ENCODE measurements at places on chromosomes 2 and 18.

- DNase-seq = no peak
Observed at GRCh38 chr2:24813691-24814137, 20.5 kb downstream of the CENPO start.

DNA sequence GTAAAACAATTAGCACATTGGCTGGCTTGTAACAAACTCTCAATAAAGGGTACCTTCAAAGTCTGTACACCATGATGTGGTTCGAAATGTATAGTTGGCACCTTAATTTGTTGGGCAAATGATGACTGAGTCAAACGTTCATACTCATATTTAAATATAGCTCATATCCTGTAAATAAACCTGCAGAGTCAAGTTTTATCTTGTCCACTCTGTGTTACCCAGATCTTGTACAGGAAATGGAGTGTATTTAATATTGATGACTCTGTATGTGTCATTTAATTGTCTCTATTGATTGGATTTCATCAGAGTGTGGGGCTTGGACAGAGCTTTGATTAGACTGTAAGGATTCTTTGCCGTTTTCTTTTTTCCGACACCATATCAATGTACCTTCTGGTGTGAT lies 805.6 kb upstream of the ZEB2 start:
- no peak for DNase-seq

DNA sequence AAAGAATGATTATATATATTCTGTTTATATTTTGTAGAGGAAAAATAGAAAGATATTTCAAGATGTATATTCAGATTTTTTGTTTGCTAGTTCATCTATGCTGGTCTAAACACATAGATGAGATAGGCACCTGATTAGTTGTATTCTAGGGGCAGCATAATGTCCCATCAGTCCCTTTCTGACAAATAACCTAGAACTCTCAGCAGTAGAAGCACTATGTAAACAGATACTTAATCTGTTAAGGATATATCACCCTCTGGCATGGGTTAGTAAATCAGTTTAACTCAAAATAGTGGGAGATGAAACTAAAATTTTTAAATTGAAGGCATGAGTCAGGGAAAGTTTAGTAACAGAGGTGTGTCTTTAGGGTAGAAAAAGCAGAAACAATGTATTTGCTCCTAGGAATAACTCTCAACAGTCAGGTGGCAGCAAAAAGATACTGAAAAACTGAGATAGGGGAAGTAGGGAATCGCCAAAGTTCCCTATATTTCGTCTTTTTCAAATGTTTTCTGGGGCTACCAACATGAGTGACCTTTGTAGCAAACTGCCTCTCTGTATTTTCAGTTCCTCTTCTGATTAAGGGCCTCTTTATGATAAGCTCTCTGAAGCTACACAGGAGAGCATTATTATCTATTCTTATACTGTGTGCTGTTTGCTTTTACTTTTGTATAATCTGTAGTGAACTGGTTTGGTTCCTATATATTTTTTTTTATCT lies 5.7 kb downstream of the PPP1R1C start:
- DNase-seq = no peak

DNA sequence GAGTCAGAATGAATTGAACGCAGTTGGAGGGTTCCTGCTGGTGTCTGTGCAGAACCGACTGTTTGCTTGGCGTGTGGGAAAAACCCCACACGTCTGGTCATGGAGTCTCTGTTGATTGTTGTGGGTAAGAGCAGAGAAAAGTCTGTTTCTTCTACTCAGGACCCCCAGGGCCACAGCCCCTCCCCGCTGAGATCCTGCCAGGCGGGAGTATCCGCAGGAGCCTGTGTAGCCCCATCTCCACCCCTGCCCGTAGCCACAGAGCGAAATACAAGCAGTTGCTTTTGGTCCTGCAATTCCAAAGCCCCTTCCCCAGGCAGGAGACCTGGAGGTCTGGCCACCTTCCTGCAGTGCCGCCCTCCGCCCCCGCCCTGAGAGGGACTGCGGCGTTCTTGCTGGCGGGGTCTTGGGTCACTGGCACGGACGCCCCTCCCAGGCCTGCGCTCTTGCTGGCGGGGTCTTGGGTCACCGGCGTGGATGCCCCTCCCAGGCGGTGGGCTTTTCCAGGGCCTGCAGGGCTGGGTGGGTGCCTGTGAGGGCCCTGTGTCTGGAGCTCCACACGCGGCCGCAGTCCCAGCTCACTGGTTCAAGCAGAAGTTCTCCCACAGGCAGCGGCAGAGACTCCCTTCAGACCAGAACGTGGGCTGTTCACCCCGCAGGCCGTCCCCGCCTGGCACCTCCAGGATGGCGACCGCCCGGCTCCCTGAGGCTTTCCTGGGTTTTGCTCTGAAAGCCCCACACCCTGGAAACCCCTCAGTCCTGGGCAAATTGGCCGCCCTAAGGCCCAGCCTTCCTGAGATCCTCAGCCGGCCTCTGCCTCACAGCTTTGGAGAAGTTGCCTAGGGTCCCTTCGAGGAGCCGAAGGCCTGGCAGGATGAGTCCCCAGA lies 76.0 kb upstream of the CTDP1 start:
- no peak for DNase-seq

- no peak for DNase-seq
Observed at GRCh38 chr2:15984368-15985255, 44.3 kb downstream of the MYCN start.

DNA sequence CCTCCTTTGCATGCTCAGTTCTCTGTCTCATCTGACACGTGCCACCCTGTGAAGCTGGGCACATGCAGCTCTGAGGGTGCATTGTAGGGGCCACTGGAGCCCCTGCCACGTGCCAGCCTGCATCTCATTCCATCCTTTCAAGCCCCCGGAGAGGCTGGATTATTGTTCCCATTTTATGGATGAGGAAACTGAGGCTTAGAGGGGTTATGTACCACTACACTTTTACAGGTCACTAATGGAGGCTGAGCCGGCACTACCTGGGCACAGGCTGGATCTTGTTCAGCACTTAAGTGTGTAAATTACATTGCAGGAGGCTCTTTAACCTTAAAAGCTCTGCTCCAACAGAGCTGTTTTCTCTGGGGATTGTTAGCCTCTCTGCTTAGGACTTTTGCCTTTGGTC lies 47.5 kb downstream of the KCNIP3 start:
- DNase-seq = no peak

- no peak for DNase-seq
Observed at GRCh38 chr2:85838641-85839040, 50.1 kb downstream of the ST3GAL5 start.

DNA sequence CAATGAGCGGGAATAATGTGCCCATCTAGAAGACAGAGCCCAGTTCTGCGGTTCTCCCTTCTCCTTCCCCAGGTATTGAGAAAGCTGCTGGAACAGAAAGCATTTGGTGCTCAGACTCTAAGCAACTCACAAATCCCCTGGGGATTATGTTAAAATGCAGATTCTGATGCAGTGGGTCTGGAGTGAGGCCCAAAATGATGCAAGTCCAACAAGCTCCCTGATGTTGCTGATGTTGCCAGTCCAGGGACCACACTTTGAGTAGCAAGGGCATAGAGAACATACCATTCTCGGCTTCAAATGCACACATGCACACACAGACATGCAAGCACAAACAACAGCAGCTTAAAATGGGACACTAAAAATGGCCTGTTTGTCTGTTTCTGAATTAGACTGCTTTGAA lies 274.8 kb upstream of the NCKAP5 start:
- no peak for DNase-seq

- DNase-seq = no peak
Observed at GRCh38 chr2:11870064-11870463, 123.6 kb downstream of the LPIN1 start.

DNA sequence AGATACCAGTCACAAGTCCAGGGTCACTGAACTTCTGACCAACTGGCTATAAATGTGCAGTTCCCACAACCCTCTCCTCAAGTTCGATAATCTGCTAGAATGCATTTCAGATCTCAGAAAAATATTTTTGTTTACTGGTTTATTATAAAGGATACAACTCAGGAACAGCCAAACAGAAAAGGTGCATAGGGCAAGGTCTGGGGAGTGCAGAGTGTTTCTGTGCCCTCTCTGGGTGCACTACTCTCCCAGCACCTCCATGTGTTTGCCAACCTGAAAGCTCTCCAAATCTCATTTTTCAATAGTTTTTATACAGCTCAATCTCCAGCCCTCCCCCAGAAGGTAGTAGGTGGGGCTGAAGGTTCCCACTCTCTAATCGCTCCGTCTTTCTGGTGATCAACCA lies 85.2 kb downstream of the SKA1 start:
- DNase-seq = no peak

GRCh38 chr2:27145682-27146081 lies 3.1 kb upstream of the TCF23 start:
- no peak for DNase-seq

- DNase-seq = peak; percentile 78
Observed at GRCh38 chr18:35267161-35267651, 22.8 kb downstream of the ZSCAN30 start.

- DNase-seq = no peak
Observed at GRCh38 chr2:190467575-190468083, 59.5 kb downstream of the MFSD6 start.

DNA sequence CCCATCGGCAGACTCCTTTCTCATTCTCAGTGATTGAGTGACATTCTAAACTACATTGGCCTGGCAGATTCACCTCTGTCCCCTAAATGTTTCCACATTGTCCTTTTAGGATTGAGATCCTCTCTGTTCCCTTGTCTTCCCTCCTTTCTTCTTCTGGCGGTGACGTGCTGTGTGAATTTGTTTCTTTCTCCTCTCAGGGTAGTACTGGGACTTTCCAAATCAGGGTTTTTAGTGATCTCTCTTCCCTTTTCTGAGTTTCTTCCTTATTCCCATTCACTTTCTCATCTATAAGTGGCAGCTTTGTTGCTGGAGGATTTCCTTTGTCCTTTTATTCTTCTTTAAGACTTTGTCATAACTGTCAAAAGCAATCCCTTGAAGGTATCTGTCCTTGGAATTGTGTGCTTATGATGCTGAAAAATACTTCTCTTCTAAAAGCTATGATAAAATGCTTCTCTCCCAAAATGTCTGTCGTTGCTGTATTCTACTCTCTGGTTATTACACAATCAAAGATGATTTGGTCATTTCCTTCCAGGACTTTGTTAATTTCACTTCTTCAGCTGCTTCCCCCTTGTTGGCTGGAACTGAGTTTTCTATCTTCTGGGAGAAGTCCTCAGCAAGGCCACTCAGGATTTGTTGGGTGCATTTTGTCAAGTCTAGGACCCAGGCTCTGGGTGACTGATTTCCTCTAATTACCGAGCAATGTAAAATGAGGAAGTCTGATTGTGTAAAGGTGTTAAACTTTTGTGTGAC lies 4.9 kb upstream of the IL1B start:
- no peak for DNase-seq

DNA sequence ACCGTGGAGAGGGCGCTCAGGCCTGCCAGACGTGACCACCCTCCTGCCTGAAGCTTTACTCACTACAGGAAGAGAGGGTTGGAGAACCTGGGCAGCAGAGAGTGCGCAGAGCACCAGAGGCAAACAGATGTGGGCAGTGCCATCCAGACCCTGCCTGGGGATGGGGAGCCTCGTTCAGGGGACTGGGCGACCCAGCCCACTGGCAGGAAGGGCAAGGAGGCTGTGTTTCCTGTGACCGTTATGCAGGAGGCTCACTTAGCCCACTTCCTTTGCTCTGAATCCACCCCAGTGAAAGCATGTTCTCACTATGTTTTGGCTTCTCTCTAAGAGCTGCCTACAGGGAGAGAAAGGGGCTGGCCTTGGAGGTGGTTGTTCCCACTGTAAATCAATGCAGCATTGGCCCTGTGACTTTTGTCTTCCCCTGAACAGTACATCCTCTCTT lies 23.0 kb upstream of the ACKR3 start:
- DNase-seq = peak; percentile 62

DNA sequence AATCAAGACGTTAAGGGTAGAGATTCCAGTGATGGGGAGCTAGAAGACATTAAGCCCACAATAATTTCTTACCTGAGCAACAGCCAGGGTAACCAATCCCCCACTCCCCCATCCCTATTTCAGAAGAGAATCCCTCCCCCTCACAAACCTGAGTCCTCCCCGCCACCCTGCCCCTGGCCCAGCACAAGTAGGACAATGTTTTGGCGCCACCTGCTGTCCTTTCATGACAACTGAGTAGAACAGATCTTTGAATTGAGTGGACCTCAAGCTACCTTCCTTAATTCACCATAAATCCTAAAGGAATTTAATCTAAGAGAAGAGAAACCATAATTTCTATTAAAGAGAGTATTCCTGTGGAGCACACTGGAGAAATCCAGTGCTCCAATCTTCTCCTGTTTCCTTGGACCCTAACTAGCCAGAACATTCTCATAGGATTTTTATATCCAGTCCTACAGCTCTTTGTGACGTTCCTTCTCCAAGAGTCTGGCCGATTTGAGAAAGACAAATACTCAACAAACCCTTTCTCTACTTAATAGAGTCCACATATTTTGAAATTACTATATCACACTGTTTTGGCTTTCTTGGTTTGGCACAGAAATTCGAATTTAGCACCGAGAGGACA lies 41.1 kb downstream of the NHEJ1 start:
- peak; percentile 45 for DNase-seq

DNA sequence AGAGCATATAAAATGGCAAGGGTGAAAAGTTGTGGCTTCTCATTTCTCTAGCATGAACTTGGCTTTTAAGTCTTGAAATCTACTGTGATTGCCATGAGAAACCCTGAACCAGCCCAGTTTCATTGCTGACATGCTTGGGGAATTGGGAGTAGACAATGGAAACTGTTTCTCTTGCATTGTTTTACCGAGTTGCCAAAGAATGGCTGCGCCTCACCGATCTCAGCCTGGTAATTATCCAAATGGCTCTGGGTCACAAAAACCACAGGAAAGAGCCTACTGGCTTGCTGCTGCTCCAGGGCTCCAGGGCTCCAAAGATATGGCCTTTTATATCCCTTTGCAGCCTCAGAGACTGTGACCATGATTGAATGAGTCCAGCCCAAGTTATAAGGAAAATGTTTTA lies 310.4 kb upstream of the NT5C1B start:
- no peak for DNase-seq

GRCh38 chr2:140627136-140627535 lies 1503.7 kb downstream of the LRP1B start:
- no peak for DNase-seq

- no peak for DNase-seq
Observed at GRCh38 chr2:63763391-63763941, 78.2 kb upstream of the UGP2 start.

DNA sequence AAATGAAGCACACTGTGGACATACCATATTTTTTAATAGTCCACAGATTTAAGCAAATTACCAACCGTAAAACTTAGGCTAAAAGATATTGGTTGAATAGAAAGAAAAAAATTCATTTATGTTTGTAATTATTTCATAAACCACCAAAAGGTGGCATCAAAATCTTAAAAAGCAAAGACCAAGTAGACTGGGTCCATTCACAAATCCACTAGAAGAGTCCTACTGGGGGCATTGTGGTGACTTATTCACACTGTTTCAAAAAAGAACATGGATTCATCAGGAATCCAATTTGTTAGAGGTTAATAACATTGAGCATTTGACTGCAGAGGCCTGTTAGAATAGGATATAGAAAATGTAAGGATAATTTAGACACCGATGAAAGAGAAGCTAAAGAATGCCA lies 194.9 kb upstream of the KYNU start:
- DNase-seq = no peak
